ENCODE measurements at places on chromosomes 6 and 20.

- no peak for DNase-seq
Measured at GRCh38 chr6:67221226-67221625, 1413.9 kb upstream of the ADGRB3 start.

DNA sequence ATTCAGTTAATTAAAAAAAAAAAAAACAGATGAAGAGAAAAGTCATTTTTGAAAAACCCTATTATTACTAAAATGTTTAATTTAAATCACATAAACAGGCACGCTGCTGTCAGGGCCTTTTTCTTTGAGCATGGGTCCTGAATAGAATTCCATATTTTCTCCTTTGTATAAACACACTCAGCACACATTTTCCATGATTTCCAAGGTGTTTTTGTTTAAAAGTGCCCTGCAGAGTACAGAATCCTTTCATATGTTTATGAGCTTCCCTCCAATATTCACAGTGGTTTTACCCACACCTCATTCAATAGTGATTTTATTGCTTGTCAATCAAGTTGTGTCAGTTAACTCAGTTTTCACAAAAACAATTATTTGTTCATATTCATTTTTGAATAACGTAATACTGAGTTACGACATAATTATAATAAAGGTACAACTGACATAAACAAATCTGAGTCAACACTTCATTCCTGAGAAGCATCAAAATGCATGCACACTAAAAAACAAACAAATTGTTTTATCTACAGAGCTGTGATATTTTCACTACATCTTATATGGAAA, 15.2 kb downstream of the SLC35B3 start:
- DNase-seq = no peak

GRCh38 chr6:159097256-159097655, 52.5 kb upstream of the TAGAP start:
- no peak for DNase-seq

DNA sequence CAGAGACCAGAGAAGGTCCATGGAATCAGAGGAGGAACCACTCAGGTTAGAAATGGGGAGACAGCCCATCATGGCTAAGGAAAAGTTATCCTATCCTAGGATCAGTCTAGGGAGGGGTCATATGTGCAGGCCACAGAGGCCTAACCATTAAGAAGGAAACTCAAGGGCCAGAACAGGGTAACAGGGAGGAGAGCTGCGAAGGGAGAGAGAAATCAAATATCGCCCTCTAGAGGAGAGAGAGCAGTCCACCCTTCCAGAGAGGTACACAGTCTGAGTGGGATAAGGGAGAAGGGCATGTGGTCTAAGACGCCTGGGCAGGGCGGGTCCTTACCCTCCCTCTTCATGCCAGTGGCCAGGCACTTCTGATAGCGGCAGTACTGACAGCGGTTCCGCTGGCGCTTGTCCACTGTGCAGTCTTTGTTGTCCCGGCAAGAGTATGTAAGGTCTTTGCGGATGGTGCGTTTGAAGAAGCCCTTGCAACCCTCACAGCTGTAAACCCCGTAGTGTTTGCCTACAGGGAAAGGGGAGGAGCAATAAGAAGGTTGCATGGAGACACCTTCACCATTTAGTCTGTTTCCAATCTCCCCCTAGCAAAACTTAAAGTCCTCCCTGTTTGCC, 2.9 kb downstream of the RXRB start:
- DNase-seq = no peak

GRCh38 chr6:151284012-151284411, 44.2 kb downstream of the AKAP12 start:
- DNase-seq = no peak

DNA sequence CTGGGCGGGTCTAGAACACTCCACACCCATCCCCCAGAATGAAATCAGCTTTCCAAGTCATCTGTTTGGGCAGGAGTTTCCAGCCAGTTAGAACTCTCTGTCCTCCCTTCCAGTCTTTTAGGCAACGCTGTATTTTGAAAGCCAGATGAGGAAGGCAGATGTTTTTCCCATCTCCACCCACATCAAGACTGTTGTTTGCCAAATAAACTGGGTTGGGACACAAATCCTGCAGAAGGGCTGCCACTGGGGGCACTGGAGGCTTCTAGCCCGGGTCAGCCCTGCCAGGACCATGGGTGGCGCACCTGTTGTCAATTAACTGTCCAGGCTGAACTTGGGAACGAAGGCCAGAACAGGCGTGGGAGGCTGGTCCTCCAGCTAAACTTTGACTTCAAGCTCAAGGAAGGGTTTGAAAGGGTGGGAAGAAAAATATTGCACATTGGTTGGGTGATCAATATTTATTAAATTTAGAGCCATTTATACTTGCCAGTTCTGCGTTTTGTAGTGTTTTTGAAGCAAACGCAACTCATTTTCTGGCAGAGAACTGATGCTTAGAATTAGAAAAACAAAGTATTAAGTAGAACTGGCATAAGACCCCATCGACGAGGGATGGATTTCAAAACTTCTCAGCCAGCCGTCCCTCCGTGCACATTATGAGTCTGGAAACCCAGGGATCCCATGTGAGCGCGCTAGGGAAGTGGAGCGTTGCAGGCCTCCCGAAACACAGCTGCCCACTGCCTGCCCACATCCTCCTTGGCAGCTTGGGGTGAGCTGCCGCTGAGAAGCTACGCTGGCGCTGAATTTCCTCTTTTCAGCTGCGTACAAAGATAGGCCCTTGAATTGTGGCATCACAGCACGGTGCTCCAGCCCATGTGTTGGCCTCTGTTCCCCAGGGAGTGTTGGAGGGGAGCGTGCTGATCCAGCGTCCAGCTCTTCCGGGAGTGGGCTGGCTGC, 297.4 kb downstream of the QKI start:
- DNase-seq = no peak

DNA sequence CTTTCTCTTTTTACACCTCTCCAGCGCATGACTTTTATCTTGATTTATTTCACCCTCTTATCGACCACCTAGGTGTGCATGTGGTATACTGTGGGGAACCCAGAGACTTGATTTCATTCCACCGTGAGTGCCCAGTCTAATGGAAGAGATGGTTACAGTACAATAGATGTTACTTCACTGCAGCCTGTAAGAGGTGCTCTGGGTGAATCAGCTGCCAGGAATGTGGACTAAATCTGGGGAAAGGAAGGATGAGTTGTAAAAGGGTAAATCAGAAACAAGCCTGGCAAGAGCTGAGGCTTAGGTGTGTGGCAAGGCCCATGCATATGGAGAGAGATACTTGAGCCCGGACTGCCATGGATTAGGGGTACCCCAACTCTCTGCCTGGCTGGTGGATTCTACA, 7.4 kb downstream of the STK35 start:
- no peak for DNase-seq

DNA sequence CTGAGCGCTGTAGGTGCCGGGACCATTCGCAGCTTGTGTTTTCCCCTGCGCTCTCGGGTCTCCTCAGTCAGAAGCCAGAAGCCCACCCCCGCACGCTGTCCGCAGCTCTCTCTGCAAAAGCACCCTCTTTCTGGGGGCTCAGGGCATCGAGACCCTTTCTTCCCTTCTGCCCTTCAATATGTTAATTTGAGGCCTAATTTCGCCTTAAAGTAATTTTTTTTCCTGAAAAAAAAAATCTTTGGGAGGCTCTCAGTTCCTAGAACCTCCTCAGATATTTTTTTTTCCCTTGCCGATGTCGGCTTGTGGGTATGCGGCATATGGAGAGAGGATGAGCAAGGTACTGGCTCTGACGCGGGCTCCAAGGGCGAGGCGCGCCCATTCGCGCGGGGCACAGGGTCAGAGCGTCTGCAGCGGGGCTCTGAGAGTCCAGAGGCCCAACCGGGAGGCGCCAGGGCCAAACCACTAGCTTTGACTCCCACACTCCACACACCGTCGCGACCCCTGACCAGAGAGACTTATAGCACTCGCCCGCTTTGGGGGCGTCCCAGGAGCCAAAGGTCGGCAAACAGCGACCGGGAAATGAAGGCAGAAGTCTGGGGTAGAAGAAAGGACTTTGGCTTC, 893 bp downstream of the PRDM13 start:
- DNase-seq = no peak

DNA sequence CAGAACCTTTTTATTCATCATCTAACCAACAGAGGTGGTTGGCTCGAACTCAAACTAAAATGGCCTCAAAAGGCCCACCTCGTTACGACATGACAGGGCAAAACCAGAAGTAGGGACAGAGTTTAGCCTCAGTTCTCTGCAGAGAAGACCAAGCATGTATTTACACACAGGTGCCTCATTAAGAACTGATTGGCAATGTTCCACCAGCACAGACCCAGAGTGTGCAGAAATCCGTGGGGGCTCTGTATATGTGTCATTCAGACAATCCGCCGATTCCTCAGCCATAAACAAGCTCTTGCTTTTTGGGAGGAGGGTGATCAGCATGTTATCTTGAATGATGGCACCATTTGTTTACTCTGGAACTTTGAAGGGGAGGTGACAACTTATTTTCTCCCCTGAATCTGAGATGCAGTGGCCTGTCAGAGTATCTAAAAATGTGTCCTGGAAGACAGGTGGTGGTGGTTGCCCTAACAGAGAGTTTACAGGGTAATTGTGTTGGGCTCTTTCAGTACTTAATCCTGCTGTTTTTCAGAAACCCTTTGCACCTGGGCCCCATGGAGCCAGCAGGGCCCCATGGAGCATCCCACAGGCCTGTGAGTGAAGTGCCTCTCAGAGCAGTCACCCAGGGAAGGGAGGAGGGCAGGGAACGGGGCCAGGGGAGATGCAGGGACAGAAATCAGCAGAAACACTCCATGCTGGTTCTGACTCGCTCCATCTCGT, 29.1 kb upstream of the C20orf203 start:
- no peak for DNase-seq

GRCh38 chr20:12019715-12020114, 102.0 kb downstream of the BTBD3 start:
- no peak for DNase-seq

DNA sequence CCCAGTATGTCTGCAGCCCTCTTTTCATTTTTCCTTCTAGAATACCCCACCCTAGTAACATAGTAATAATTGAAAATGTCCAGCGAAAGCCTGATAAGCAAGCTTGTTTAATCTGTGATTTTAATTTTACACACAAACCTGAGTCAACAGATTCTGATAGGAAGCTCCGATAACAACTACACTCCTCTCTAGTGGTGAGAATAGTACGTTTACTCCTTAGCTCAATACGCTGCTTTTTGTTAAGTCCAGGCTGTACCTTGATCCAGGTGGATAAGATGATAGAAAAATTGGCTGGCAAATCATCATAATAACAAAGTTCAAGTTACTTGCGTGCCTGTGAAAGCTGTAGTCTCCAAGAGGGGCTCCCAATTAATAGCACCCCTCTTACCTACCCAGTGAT, 25.5 kb upstream of the DCBLD1 start:
- no peak for DNase-seq

- no peak for DNase-seq
Measured at GRCh38 chr20:49207076-49207475, 12.1 kb upstream of the DDX27 start.

- DNase-seq = no peak
Measured at GRCh38 chr6:132143258-132143657, 192.1 kb upstream of the CCN2 start.

GRCh38 chr6:10073341-10073740, 341.5 kb downstream of the TFAP2A start:
- DNase-seq = no peak

GRCh38 chr20:3930265-3931206, 41.3 kb downstream of the PANK2 start:
- DNase-seq = peak; percentile 42

- DNase-seq = no peak
Measured at GRCh38 chr6:92756912-92757311, 662.4 kb downstream of the EPHA7 start.

- no peak for DNase-seq
Measured at GRCh38 chr6:79048611-79049010, 29.4 kb downstream of the PHIP start.

GRCh38 chr6:112302142-112302705, 44.9 kb upstream of the RFPL4B start:
- DNase-seq = no peak

GRCh38 chr6:25998379-25998778, 35.8 kb downstream of the TRIM38 start:
- DNase-seq = no peak

- DNase-seq = no peak
Measured at GRCh38 chr6:45366534-45366933, 11.2 kb downstream of the SUPT3H start.

DNA sequence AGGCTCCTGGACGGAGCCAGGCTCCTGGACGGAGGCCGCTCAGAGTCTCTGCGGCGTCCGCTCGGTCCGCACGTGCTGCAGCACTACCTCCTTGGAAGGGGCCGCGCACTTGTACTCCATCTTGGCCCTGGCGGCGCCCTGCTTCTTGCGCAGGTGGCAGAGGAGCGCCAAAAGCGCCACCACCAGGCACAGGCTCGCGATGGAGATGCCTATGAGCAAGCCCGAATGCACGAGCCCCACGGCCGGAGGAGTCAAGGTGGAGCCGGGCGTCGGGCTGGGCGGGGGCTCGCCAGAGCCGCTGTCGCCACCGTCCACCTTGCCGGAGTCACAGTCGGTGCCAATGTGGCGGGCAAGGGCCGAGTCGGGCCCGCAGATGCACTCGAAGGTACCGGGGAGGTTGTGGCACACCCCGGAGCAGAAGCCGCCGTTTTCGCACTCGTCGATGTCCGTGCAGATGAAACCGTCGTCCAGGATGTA, 1.7 kb downstream of the THBD start:
- peak; percentile 55 for DNase-seq

DNA sequence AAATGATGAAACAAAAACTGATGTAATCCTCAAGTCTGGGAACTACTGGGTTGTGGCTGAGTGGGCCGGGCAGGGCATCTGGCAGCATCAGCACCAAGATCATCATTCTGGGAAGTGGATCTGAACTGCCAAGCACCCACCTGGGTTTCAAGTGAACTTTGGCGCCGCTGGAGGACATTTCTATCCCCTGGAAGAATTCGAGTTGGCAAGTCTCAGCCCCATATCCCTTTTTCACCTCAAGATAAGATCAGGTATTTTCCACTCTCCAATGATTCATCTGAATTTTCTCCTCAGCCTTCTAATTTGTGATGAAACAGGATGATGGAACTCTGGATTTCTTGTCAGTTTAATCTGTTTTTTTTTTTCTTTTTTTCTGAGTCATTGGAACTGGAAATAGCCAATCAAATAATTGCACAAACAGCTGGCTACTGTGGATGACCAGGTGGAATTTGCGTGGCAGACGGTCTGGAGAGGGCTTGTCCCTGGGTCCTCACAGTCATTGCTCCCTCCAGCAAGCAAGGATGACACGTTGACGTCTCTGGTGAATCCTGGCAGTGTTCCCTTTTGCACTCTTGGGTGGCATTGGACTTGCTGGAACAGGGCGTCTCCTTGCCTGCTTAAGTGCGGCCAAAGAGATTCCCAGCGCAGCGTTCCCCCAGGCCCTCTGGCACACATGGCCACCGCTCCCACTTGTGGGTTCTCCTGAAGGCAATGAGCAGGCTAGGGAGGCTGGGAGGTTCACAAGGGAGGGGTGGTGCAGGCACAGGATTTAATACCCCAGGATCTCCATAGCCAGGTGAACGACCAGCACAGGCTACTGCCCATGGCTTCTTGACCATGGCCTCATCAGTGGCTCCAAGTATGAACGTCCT, 80.4 kb downstream of the DHX35 start:
- DNase-seq = no peak

- DNase-seq = no peak
Measured at GRCh38 chr20:32252189-32252588, 25.3 kb upstream of the KIF3B start.

GRCh38 chr20:39533858-39534257, 571.7 kb downstream of the DHX35 start:
- DNase-seq = no peak

Measured in ecto neural progenitor cell (in vitro differentiated cells).